Ovary (tissue), 10 donors: ENCODE measurements at places on chromosomes 12 and 14. TPM values are rescaled to one million over a fixed set of nuclear protein-coding genes. Genes with fewer than 3 reads are reported as not detected.

DENR gene
- polyA plus RNA-seq: 35.5 TPM

GPR68 gene
- polyA plus RNA-seq: 0.45 TPM

CD9 gene
- polyA plus RNA-seq: 67.0 TPM

ETFBKMT gene
- polyA plus RNA-seq: 2.9 TPM

DNA sequence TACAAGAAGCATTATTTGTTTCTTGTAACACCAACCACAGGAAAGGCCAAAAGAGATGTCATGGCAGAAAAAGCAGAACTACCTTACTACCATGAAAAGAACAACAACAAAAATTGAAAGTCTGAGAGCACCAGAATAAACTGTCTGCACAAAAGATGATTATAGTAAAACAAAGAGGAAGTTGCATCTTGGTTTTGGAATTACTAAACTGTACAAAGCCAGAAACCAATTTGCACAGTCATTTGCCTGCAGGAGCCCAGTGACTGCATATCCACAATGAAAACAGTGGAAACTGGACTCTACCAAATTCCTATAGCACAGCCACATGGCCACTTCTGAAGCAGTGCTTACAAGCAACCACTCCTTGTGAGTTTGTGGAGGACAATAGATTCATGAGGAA is 276.2 kb downstream of the SSPN start:
- no peak overlapping the region for H3K4me3 ChIP-seq
- no peak overlapping the region for H3K27ac ChIP-seq
- H3K36me3 ChIP-seq: no peaks in the 10 kb centered on the region
- H3K4me1 ChIP-seq: no peaks in the 10 kb centered on the region
- no peaks in the 10 kb centered on the region for H3K27me3 ChIP-seq
- no peak for DNase-seq

- DNase-seq: no peak
- H3K4me1 ChIP-seq: no peaks in the 10 kb centered on the region
- no peak overlapping the region for H3K27ac ChIP-seq
- H3K36me3 ChIP-seq: no peaks in the 10 kb centered on the region
These were observed 151.1 kb upstream of the FUT8 start for GRCh38 chr14:65261425-65261920.

DNA sequence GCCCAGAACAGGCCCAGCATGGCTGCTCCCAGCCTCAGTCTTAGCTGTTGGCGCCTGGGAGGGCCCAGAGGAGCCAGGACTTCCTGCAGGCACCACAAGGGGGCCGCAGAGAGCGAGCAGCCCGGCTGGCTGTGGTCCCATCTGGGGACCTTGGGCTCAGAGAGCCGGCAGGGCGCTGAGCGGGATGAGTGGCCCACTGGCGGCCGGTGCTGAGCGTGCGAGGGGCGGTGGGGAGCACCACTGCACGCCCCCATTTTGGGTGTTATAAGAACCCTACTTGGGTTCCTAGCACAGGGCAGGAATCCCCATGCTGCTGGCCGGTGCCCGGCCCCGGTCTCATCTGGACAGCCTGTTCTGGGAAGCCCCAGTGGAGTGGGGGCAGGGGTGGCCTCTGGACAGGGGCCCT is 25.9 kb upstream of the CRIP2 start:
- no peaks in the 10 kb centered on the region for H3K4me1 ChIP-seq
- H3K4me3 ChIP-seq: no peak overlapping the region
- DNase-seq: no peak
- no peaks in the 10 kb centered on the region for H3K36me3 ChIP-seq

- no peak overlapping the region for H3K27ac ChIP-seq
- H3K4me1 ChIP-seq: peaks cover 4% of the 10 kb centered on the region
- no peaks in the 10 kb centered on the region for H3K27me3 ChIP-seq
- H3K36me3 ChIP-seq: no peaks in the 10 kb centered on the region
- DNase-seq: no peak
These were observed 127.0 kb downstream of the TSPAN9 start for GRCh38 chr12:3204143-3204542.

- H3K27me3 ChIP-seq: no peaks in the 10 kb centered on the region
- no peaks in the 10 kb centered on the region for H3K4me1 ChIP-seq
- H3K4me3 ChIP-seq: no peak overlapping the region
- no peak overlapping the region for H3K27ac ChIP-seq
- no peaks in the 10 kb centered on the region for H3K36me3 ChIP-seq
These were observed 36.1 kb downstream of the ATP2B1 start for GRCh38 chr12:89672589-89672979.

- no peak overlapping the region for H3K4me3 ChIP-seq
- no peaks in the 10 kb centered on the region for H3K36me3 ChIP-seq
- H3K27ac ChIP-seq: no peak overlapping the region
- no peak for DNase-seq
- H3K4me1 ChIP-seq: no peaks in the 10 kb centered on the region
These were observed 620.1 kb downstream of the NRXN3 start for GRCh38 chr14:78790271-78790670.

- no peak for DNase-seq
- no peaks in the 10 kb centered on the region for H3K27me3 ChIP-seq
- no peak overlapping the region for H3K27ac ChIP-seq
- no peak overlapping the region for H3K4me3 ChIP-seq
These were observed 7.8 kb downstream of the LRRK2 start for GRCh38 chr12:40232602-40233001.
